ENCODE measurements at places on chromosomes 1 and 21. TPM values are rescaled to one million over a fixed set of nuclear protein-coding genes. Genes with fewer than 3 reads are reported as not detected.

GRCh38 chr21:32457360-32457840 is 44.9 kb downstream of the EVA1C start:
- no peaks in the 10 kb centered on the region for H3K36me3 ChIP-seq
- no peak for DNase-seq
- no peaks in the 10 kb centered on the region for H3K27me3 ChIP-seq
- no peak overlapping the region for H3K27ac ChIP-seq
- H3K4me1 ChIP-seq: peaks cover 3% of the 10 kb centered on the region
- no peak overlapping the region for H3K4me3 ChIP-seq

DNA sequence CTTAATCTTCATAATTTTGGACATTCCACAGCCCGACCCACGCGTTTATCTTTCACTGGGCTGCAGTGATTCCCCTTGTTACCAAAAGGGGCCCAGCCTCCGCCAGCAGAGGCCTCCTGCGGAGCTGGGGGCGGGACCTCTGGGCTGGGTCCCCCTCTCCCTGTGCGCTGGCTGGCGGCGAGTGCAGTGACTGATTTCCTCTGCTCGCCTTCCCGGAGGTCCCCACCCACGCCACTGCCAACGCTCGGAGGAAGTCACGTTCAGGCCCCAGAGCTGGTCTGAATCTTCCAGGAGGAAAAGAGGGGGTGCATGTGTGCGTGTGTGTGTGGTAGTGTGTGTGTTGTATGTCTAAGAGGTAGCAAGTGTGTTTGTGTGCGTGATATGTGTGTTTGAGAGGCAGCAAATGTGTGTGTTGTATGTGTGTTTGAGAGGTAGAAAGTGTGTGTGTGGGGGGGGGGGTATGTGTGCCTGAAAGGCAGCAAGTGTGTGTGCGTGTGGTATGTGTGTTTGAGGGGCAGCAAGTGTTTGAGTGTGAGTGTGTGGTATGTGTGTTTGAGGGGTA is 35.0 kb upstream of the JAK1 start:
- no peak for DNase-seq
- no peaks in the 10 kb centered on the region for H3K27me3 ChIP-seq
- H3K27ac ChIP-seq: no peak overlapping the region
- H3K4me3 ChIP-seq: no peak overlapping the region

CALML6 gene
- total RNA-seq: 1.5 TPM

- DNase-seq: no peak
- H3K27me3 ChIP-seq: no peaks in the 10 kb centered on the region
- no peaks in the 10 kb centered on the region for H3K36me3 ChIP-seq
- no peak overlapping the region for H3K4me3 ChIP-seq
- no peaks in the 10 kb centered on the region for H3K4me1 ChIP-seq
These were observed 31.5 kb downstream of the BMP8A start for GRCh38 chr1:39522661-39523567.

DNA sequence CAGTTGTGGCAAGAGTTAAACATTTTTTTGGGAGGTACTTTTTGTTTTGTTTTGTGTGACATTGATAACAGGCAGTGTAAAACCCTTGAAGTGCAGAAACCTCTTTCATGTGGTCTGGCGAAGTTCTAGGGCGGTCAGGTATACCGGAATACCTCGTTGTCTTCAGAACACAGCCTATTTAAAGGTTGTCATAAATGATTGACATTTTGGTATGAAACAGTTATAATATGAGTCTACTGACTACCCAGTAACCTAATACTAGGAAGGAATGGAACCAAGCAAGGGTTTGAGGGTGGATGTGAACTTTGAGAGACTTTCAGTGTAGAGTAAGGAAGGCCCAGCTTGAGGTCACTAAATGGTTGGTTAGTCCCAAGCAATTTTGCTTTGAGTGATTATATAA is 40.5 kb downstream of the PATJ start:
- H3K36me3 ChIP-seq: no peaks in the 10 kb centered on the region
- H3K4me3 ChIP-seq: no peak overlapping the region
- H3K27me3 ChIP-seq: no peaks in the 10 kb centered on the region
- no peaks in the 10 kb centered on the region for H3K4me1 ChIP-seq
- DNase-seq: no peak
- H3K27ac ChIP-seq: no peak overlapping the region

DNA sequence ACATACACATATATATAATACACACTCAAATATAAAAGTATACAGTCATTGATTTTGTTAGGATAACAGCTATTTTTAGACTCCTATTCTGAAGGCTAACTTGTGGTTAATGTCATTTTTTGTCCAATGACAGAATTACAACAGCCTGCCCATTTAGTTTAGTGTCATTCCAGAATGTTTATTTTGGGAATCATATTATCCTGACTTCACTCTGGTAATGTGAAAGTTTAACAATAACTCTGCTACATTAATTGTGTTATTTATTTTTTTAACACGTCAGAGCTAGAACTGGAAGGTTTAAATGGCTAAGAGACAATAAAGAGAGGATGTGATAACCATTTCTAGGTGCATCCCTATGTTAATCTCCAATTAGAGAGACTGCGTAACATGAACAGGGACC is 648.1 kb downstream of the USP25 start:
- H3K27me3 ChIP-seq: no peaks in the 10 kb centered on the region
- no peak overlapping the region for H3K4me3 ChIP-seq
- H3K4me1 ChIP-seq: no peaks in the 10 kb centered on the region
- no peaks in the 10 kb centered on the region for H3K36me3 ChIP-seq
- H3K27ac ChIP-seq: no peak overlapping the region
- DNase-seq: no peak

DNA sequence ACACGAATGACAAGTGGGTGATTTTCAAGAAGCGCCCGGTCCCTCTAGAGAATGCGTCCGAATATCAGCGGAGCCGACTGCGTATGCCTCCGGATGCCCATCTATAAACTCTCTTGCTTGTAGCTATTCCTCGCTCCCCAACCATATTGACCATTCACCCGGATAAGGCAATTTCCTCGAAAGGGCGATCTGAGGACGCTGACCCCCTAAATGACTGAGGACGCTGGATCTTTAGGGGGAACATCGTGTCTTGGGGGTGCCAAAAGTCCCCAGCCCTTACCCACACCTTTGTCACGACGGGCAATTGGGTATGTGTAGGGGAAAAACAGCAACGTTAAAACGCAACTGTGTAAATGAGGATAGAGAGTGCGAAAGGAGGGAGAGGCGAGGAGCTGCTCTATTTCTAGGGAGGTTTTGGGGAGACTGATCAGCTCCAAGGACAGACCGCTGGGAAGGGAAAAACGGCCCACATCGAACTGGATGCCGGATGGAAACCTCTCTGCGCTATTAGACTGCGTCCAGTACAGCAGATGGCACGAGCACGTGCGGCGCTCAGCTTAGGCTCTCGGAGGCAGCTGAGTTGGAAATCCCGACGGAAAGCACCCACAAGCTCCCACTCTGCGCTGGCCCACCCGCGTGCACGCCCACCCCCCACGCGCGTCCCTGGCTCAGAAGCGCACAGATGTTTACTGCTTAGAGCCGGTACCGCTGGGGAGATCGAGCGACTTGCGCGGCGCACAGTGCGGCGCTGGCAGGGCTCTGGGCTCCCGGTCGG is 2.9 kb upstream of the PRRX1 start:
- no peaks in the 10 kb centered on the region for H3K4me1 ChIP-seq
- DNase-seq: no peak
- H3K27ac ChIP-seq: no peak overlapping the region
- H3K4me3 ChIP-seq: no peak overlapping the region
- no peaks in the 10 kb centered on the region for H3K36me3 ChIP-seq
- H3K27me3 ChIP-seq: peaks cover 8% of the 10 kb centered on the region

DNA sequence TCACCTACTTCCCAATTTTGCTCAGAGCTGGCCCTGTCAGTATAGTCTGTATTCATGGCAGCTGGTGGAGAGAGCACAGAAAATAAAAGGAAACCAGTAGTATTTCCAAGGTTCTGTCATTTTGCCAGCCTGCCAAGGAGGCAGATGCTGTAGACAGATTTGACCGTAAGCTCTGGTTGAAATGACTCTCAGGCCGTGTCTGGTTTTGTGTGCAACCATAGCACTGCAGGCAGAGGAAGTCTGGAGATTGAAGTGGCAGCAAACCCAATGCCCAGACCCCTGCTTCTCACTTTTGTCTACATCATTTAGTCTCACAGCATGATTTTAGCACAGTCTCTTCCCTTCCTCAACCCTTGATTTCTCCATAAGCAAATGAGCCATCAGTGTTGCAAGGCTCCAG is 291.7 kb downstream of the PAPPA2 start:
- no peak for DNase-seq
- H3K27me3 ChIP-seq: no peaks in the 10 kb centered on the region
- no peaks in the 10 kb centered on the region for H3K36me3 ChIP-seq
- H3K27ac ChIP-seq: no peak overlapping the region

Data from Panc1 (cell line).